Regular cardiac myocyte (primary cell): ENCODE measurements at places on chromosomes 2 and 18. TPM values are rescaled to one million over a fixed set of nuclear protein-coding genes. Genes with fewer than 3 reads are reported as not detected.

FER1L5 gene
- 0.96 and 2.3 TPM in 2 replicates for total RNA-seq

ZFP36L2 gene
- 2.3 and 3.9 TPM in 2 replicates for total RNA-seq

RBBP8 gene
- total RNA-seq, result 26.8 and 48.9 TPM in 2 replicates

RBM44 gene
- total RNA-seq, result 0.19 and 0.56 TPM in 2 replicates

ELOA2 gene
- not detected in 2 replicates for total RNA-seq

IL36A gene
- total RNA-seq, result not detected in 2 replicates

EFR3B gene
- total RNA-seq, result 0.56 and 1.7 TPM in 2 replicates

FBLN7 gene
- 0.96 and 7.6 TPM in 2 replicates for total RNA-seq

TMEM182 gene
- 3.3 and 4.2 TPM in 2 replicates for total RNA-seq
